IPS DF 19.7 (cell line): ENCODE measurements at places on chromosomes 16 and 17.

DNA sequence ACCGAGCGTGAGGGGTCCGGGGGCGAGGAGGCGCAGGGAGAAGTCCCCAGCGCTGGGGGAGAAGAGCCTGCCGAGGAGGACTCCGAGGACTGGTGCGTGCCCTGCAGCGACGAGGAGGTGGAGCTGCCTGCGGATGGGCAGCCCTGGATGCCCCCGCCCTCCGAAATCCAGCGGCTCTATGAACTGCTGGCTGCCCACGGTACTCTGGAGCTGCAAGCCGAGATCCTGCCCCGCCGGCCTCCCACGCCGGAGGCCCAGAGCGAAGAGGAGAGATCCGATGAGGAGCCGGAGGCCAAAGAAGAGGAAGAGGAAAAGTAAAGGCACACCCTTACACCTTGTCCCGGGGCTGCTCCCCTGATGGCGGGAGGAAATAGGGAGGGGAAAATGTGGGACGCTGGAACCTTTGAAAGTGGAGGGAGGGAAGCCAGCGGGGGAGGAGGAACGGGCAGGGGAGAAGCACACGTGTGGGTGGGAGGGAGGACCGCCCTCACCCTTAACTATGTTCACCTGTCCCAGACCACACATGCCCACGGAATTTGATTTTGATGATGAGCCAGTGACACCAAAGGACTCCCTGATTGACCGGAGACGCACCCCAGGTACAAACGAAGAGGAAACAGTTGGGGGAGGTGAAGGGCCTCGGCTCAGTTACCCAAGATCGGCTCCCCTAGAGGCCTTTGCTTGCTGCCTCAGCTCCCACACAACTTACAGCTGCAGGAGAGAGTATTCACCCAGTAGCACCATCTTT, 916 bp downstream of the PAGR1 start:
- DNase-seq: no peak

DNA sequence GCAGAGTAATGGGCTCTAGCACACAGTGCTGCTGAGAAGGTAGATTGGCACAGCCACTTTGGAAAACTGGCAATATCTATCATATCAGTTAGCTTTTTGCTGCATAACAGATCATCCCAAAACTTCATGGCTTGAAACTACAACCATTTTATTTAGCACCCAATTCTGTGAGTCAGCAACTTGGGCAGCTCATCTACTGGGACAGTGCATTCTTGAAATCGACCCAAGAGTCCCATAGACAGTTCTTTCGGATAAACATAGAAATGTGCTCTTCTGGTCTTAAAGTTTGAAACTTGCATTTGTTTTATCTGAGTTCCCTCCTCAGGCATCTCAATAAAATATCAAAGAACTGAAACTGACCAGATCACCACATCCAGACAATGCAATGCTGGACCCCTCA, 76.7 kb downstream of the CEP112 start:
- DNase-seq: no peak

- no peak for DNase-seq
These were observed 19.2 kb upstream of the LITAF start for GRCh38 chr16:11605891-11606290.

DNA sequence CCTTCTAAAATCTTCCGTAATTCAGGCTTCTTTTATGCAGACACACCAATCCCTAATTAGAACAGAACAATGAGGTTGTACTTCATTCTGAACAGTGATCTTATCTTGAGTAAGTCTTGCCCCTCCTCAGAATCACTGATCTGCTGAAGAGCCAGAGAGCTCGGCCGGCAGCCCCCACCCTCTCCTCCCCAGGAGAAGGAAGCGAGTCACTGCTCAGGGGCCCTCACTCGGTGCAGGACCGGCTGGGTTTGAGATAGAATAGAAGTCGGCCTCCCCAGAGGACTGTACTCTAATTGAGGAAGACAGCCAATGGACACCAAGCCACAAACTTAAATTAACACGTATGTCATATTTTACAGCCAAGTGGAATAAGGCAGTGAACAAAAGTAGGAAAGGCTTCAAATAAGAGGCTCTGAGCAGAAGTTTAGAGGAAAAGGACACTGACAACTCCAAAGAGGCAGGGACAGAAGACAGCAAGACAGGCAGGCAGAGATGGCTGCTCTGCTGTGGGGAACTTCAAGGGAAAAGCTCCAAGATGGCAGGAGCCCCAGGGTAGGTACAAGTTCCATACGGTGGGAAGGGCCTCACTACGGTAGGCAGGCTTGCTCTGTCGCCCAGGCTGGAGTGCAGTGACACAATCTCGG, 18.6 kb downstream of the CREBBP start:
- no peak for DNase-seq

DNA sequence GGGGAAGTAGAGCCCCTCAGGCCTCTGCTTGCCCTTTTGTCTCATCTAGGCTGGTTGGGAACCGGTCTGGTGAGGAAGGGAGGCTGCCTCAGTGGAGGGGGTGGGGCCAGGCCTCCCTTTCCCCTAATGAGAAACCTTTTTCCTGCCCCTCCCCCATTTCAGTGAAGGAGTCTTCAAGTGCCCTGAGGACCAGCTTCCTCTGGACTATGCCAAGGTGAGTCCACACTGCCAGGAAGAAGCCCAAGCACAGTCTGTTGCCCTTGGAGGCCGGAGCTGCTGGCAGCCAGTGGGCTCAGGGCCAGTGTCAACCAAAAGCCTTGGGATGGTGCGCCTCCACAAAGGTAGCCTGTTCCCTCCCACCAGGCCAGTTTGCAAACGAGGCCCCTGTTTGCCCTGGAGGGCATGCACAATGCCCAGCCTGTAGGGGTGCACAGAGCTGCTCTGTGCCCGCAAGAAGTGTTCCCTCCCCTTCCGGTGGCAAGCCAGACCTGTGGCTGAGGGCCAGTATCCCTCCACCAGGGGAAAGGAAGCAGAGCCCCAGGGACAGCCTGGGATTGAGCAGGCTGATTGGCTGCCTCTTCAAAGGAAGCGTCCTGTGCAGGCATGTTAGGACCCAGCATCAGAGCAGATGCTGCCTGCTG, 3.4 kb downstream of the TRAF4 start:
- no peak for DNase-seq

- no peak for DNase-seq
These were observed 66.9 kb downstream of the GP2 start for GRCh38 chr16:20260215-20261009.

- no peak for DNase-seq
These were observed 48.4 kb downstream of the AKAP1 start for GRCh38 chr17:57133486-57133885.

GRCh38 chr17:82663381-82664275, 15.4 kb upstream of the WDR45B start:
- DNase-seq: no peak

DNA sequence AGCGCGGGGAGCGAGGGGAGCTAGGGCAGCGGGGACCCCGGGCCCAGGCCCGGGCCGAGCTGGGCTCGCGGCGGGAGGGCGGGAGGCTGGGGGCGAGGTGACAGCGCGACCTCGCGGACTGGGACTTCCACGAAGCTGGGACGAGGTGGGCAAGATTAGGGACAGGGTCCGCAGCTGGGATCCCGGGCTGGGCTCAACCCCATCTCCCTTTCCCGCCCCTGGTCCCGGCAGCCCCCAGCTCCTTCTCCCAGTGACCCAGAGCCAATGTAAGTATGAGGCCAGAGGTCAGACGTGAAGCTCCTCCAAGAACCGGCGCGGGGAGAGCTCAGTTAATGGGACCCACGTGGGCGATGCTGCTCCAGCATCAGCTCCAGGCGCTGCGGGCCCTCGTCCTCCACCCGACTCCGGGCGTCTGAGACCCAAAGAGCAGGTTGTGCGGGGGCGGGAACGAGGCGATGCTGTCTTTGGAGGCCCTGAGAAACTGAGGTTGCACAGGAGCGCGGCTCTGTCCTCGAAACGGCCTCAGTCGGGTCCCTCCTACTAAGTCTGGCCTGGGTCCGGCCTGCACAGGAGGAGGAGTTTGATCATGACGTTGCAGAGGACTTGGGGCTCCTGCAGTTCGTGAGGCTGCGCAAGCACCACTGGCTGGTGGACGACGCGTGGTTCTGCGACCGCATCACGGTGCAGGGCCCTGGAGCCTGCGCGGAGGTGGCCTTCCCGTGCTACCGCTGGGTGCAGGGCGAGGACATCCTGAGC, 585 bp downstream of the ALOX12 start:
- DNase-seq: no peak

- DNase-seq: no peak
These were observed 130.6 kb downstream of the NLK start for GRCh38 chr17:28173031-28173561.

- no peak for DNase-seq
These were observed 720 bp upstream of the ZPBP2 start for GRCh38 chr17:39867084-39867879.

DNA sequence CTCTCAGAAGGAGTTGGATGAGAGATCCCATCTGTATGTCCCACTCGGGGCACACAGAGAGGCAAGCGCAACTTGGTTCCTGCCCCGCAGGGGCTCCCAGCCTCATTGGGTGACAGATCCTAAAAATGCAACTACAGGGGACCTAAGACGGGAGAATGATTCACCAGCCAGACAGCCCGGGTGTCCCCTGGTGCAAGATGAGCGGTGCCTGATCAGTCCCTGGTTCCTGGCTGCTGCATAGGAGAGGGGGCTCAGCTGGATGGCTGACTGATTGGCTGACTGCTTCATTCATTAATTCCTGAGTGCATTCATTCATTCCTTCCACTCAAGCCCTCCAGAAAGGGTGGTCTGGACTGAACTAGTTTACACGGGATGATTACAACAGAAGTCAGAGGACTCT, 22.0 kb downstream of the WNT3 start:
- no peak for DNase-seq

DNA sequence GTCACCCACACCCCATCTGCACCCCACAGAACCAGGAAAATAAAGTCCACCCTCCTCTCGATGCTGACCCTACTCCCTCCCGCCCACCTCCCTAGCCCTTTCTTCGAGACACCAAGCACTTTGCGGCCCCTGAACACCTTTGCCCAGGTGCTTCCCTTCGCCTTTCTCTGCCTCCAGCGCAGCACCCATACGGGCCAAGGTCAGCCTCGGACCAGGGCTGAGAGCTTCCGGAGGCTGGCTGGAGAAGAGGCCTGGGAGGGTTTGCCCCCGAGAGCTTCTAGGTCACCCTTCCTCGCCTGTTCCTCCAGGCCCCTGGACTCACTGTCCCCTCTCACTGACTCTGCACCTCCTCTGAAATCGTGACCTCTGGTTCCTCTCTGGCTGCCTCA, 2.7 kb upstream of the NHERF2 start:
- no peak for DNase-seq

DNA sequence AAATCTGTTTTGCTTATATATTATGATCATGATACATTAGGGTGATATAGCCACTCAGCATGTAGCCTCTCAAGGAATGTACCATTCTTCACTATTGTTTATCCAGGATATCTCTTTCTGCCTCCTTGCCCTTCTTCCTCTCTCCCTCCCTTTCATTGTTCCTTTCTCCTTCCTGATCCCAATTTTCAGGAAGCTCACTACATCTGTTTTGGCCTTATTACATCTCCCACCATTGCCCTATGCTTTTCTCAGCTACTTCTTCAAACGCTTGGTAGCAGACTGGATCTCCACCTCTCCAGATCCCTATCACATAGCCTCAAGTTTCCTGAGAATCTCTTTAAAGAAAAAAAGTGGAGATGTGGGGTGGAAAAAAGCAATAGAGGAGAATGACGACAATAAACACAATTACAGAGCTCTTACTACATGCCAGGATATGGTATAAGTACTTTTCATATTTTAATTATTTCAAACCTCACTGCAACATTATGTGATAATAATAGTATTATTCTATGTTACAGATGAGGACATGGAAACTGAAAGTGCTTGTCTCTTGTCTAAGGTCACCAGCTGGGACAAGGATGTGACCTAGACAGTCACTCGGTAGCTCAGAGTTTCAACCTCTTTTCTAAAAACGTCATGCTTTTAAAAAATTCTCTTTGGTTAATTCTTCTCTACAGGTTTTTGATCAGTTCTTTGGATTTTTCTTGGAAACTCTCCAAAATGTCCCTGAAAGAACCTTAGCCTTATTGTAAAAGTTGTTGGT, 959.1 kb downstream of the CDH11 start:
- no peak for DNase-seq

DNA sequence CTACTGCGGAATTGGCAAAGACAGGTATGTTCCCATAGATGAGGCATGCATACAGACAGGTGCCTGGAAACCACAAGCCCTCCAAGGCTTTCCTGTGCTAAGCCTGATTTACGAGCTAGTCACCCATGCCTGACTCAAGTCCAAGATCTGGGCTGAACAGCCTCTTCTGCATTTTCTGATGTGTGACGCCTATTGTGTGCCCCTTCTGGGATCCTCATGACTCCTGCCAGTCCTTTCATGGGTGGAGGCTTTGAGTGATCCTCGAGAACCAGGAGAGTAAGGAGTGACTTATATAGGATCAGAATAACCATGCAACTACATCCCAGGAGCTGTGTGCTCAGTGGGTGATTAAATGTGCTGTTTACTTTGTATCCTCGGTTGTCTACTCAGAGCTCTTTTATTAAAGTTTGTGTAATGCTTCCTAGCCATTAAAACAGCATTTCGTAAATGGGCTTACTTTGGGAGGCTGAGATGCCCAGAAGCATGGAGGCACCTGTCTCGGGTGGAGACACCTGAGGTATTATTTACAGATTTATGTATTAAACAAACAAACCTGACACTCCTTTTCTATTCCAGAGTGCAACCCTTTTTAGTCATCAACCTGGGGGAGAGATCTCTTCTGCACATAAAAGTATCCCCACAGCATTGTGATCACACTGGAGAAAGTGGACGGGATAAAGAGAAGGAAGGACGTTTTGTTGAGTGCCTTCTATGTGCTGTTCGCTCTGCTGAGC, 373.0 kb upstream of the DYNLRB2 start:
- DNase-seq: no peak

DNA sequence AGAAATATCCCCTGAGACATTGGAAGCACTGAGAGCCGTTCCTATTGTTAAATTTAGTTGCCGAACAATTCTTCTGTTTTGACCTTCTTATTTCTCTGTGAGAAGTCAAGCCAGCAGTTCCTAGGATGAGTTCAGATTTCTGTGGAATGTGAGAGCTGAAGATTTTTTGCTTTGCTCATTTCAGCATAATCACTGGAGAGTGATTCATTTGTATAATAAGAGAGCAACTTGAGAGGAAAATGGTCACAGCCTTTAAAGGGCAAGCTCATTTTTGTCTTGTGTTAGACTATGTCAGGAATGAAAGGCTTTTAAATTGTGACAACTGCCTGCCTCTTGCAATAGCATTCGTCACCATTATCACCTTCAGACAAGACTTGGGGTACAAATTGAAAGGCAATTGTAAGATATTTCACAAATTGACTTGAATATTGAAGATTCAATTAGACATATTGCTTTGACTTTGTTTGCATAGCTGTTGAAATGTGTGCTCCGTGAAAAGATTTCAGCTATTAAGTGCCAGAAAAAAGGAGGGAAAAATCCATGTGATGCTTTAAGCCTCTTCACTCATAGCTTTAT, 900.0 kb upstream of the GOT2 start:
- no peak for DNase-seq

- no peak for DNase-seq
These were observed 25.9 kb downstream of the AP2B1 start for GRCh38 chr17:35612924-35613521.
